Fibroblast of skin of left biceps (primary cell): ENCODE measurements at places on chromosomes 2 and 18.

- DNase-seq, result no peak
Measured at GRCh38 chr2:3830796-3831195, 127.4 kb downstream of the DCDC2C start.

- no peak for DNase-seq
Measured at GRCh38 chr18:3044931-3045698, 32.2 kb upstream of the LPIN2 start.

GRCh38 chr18:9671214-9671613 lies 36.9 kb upstream of the RAB31 start:
- DNase-seq, result no peak

DNA sequence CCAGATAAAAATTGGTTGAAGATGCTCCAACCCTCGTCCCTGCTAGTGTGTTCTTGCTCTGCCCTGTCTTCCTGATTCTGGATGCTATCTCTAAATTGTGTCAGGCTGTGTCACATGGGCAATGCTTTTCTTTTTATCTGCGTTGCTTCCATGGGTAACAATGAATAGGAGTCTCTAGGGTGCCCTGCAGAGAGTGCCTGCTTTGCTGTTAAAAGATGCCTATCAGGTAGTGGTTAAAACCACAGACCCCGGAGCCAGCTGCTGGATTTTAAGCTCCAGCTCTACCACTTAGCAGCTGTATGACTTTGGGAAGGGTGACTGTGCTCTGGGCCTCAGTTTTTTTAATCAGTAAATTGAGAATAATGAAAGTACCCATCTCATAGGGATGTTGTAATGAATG lies 340.3 kb downstream of the PLCL1 start:
- no peak for DNase-seq

- no peak for DNase-seq
Measured at GRCh38 chr2:110124939-110125691, 9.5 kb upstream of the MALL start.

GRCh38 chr2:112577756-112578155 lies 6.7 kb upstream of the CHCHD5 start:
- DNase-seq, result no peak

GRCh38 chr2:85648619-85649018 lies 19.4 kb downstream of the SFTPB start:
- no peak for DNase-seq

GRCh38 chr2:74566076-74566753 lies 11.7 kb downstream of the DOK1 start:
- no peak for DNase-seq

DNA sequence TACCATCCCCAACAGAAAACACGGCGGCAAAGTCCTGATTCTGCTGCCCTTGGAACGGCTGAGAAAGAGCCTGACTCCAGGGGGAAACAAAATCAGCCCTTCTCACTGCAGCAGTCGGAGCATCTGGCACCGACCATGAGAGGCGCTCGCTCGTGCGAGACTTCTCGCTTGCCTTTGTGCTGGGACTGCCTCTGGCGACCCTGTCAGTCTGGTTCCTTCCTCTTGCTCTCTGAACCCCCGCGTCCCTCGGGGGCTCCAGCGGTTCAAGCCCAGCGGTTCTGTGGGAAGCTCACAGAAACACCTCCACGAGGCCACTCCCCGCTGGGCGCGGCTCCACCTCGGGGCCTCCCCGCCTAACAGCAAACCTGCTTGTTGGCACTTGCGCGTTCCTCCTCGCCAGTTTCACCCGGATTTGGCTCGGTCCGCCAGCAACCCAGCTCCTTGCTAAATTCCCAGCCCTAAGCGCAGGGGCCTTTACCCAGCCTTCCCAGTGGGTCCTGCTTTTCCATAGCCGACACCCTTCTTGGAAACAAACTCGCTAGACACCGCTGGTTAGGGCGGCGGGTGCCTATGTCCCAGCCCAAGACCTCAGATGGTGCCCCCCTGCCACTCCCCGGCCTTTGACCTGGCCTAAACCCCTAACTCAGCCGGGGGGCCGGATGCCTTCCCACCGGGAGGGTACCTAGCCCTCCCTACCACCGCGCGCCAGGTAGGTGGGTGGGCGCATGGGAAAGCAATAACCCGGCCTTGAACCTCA lies 2.2 kb downstream of the RND3 start:
- DNase-seq, result no peak
